HepG2 (cell line): ENCODE measurements at places on chromosomes 7 and 10. TPM values are rescaled to one million over a fixed set of nuclear protein-coding genes. Genes with fewer than 3 reads are reported as not detected.

- DNase-seq = no peak
- H3K4me3 ChIP-seq = no peak within 1 kb of the TSS
- H3K36me3 ChIP-seq = no peaks in the 10 kb centered on the region
- peaks cover 6% of the 10 kb centered on the region for H3K27me3 ChIP-seq
Measured at GRCh38 chr7:12403287-12404181, at the start of gene VWDE. TSS of gene VWDE (minus strand) at chr7:12403865. CDS start at chr7:12403716, 149 bp downstream.

DNA sequence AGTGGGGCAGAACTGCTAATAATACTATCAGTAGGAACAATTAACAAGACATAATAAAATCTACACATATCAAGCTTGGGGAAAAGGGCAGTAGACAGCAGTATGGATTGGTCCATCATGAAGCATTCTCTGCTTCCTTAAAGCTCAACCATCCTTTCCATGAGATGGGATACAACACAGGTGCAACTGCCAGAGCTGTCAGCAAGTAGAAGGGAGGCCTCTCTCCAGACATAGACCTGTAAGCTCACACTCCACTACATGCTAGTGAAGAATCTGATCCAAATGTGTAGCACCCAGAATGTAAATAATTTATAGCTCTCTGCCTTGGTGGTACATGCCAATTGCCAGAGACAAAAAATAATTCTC, 41.5 kb upstream of the ANAPC16 start:
- H3K36me3 ChIP-seq = peaks cover 16% of the 10 kb centered on the region; the same call in 2 of the 3 replicates
- no peak overlapping the region for H3K27ac ChIP-seq
- H3K4me1 ChIP-seq = peaks cover 32% of the 10 kb centered on the region
- H3K4me3 ChIP-seq = no peak overlapping the region
- DNase-seq = no peak

GRCh38 chr10:101367569-101368453, 13.8 kb downstream of the BTRC start:
- no peaks in the 10 kb centered on the region for H3K27me3 ChIP-seq
- no peak for DNase-seq
- H3K27ac ChIP-seq = no peak overlapping the region
- no peaks in the 10 kb centered on the region for H3K36me3 ChIP-seq
- no peak overlapping the region for H3K4me3 ChIP-seq

DNA sequence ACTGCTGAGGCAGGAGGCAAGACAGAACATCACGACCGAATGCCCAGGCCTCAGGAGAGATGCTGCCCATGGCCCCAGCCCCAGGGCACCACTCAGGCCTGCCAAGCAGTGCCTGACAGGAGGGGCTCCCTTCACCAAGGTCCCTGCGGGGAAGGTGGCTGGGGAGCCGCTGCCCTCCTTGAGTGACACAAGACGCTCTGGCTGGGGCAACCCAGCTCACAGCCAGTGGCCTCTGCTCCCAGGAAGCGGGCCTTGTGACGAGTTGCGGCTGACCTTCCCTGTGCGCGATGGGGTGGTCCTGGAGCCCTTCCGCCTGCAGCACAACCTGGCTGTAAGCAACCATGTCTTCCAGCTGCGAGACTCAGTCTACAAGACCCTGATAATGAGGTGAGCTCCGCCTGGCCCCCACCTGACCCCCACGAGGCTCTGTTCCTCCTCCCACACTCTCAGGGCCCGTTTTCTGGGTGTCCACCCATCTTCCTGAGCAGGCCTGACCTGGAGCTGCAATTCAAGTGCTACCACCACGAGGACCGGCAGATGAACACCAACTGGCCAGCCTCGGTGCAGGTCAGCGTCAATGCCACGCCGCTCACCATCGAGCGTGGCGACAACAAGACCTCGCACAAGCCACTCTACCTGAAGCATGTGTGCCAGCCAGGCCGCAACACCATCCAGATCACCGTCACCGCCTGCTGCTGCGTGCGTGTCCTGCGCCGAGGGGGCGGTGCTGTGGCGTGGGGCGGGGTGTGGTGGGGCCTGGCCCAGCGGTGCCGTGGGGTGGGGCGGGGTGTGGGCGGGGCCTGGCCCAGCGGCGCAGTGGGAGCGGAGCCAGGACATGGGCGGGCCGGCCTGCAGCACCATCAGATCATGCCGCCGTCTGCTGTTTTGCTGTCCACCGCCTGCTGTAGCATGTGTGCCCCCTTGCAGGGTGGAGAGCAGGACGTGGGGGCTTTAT, 12.8 kb downstream of the ZMIZ2 start:
- peaks cover 51% of the 10 kb centered on the region; the same call in 2 of the 3 replicates for H3K36me3 ChIP-seq
- no peaks in the 10 kb centered on the region for H3K27me3 ChIP-seq
- H3K4me1 ChIP-seq = no peaks in the 10 kb centered on the region
- no peak overlapping the region for H3K27ac ChIP-seq
- no peak for DNase-seq
- H3K4me3 ChIP-seq = no peak overlapping the region

DNA sequence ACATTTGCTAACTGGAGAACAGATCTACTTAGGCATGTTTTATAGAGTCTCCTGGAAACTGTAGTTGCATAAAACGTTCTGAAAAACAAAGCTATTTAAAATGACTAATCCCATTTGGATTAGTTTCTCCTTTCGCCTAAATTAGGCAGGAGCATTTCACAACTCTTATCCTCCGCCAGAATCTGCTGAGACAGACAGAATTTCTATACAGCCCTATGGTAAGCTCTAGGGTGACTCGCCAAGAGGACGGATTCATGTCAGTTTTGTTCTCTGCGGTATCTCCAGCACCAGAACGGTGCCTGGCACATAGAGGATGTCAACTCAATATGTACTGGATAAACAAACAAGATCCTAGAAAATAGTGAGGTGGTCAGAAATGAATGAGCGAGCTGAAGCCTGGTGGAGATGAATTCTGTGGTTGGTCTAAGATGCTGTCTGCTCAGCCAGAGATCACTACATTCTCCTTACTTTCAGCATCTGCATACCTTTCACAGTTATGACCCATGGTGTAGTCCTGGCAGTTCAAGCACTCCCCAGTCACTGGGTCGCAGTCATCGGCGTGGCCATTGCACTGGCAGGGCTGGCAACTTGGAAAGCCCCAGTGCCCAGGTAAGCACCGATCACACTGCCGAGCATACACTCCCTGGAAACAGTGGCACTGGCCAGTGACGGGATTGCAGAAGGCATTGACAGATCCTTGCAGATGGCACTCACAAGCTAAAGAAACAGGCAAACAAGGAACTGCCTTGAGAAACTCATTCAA, 44.0 kb downstream of the LAMB1 start:
- no peak overlapping the region for H3K4me3 ChIP-seq
- no peak for DNase-seq
- no peaks in the 10 kb centered on the region for H3K27me3 ChIP-seq

DNA sequence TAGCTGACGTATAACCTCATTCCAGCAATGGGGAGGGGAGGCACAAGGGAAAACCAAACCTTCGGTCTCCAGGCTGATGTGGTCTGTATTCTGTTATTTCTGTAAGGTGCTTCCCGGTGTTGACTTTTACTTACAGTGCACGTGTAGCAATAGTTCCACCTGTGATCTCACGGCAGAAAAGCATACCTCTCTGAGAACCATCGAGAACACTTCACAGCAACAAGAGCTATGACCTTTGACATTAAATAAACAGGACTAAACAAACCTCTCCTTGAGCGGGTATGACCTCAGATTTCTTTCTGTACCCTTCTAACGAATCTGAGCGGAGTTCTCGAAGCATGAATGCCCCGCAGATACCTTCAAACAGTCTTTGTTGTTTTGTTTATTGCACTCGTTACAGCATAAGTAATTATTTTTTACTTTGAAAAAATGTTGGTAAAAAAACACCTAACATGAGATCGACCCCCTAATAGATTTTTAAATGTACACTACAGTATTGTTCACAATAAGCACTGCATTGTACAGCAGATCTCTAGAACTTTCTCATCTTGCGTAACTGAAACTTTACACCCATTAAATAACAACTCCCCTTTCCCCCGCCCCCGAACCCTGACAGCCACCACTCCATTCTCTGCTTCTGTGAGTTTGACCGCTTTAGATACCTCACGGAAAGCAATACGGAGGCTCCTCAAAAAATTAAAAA, 282.3 kb downstream of the GATA3 start:
- H3K4me1 ChIP-seq = peaks cover 11% of the 10 kb centered on the region
- DNase-seq = peak; percentile 39
- no peaks in the 10 kb centered on the region for H3K36me3 ChIP-seq
- no peak overlapping the region for H3K27ac ChIP-seq
- H3K4me3 ChIP-seq = no peak overlapping the region

- no peak overlapping the region for H3K4me3 ChIP-seq
- H3K27ac ChIP-seq = peak overlapping the region; percentile 92
- no peaks in the 10 kb centered on the region for H3K36me3 ChIP-seq
Measured at GRCh38 chr7:47788083-47788482, 160.2 kb downstream of the PKD1L1 start.

- H3K27me3 ChIP-seq = no peaks in the 10 kb centered on the region
- H3K4me1 ChIP-seq = no peaks in the 10 kb centered on the region
- H3K4me3 ChIP-seq = no peak overlapping the region
- no peaks in the 10 kb centered on the region for H3K36me3 ChIP-seq
- H3K27ac ChIP-seq = no peak overlapping the region
Measured at GRCh38 chr7:46999866-47000265, 582.0 kb downstream of the TNS3 start.

DNA sequence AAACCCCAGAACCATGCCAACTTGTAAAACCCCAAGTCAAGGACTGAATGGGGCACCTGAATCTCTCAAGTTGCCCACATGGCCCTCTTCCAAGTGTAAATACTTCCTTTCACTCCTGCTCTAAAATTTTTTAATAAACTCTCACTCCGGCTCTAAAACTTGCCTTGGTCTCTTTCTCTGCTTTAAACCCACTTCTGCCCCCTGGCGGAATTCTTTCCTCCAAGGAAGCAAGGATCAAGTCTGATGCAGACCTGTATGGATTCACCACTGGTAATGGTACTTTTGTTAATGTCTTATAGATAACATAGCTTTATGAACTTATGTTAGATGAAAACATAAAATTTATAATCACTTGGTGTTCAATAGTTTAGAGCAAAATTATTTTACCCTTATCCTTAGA, 33.8 kb downstream of the SLC16A9 start:
- no peaks in the 10 kb centered on the region for H3K27me3 ChIP-seq
- H3K4me3 ChIP-seq = no peak overlapping the region
- H3K36me3 ChIP-seq = no peaks in the 10 kb centered on the region
- DNase-seq = peak; percentile 28
- no peak overlapping the region for H3K27ac ChIP-seq
- peaks cover 20% of the 10 kb centered on the region for H3K4me1 ChIP-seq

- H3K27ac ChIP-seq = no peak overlapping the region
- no peaks in the 10 kb centered on the region for H3K36me3 ChIP-seq
- no peaks in the 10 kb centered on the region for H3K27me3 ChIP-seq
- no peak for DNase-seq
Measured at GRCh38 chr10:103145046-103145445, 48.0 kb downstream of the NT5C2 start.

DNA sequence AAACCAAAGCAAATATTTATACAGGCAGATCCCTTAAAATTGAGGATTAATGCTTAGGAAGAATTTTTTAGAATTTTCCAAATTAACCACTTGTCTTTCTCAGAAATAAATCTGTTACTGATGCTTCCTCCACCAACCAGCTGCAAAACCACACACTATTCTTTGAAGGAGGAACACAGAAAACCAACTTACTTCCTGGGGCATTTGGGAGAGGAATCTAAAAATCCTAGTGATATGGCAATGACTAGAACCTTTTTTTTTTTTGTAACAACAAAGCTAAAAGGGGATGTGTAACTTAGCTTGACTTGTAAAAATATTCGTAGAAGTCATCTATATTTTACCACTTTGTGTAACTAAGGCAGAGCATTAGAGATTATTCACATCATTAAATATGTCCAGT, 5.1 kb upstream of the TM9SF3 start:
- no peak overlapping the region for H3K4me3 ChIP-seq
- H3K27me3 ChIP-seq = no peaks in the 10 kb centered on the region
- H3K27ac ChIP-seq = no peak overlapping the region
- H3K4me1 ChIP-seq = peaks cover 31% of the 10 kb centered on the region
- DNase-seq = no peak

GRCh38 chr7:51261950-51262795, 54.4 kb downstream of the COBL start:
- H3K27me3 ChIP-seq = no peaks in the 10 kb centered on the region
- DNase-seq = no peak
- no peak overlapping the region for H3K4me3 ChIP-seq
- H3K36me3 ChIP-seq = no peaks in the 10 kb centered on the region
- H3K4me1 ChIP-seq = peaks cover 40% of the 10 kb centered on the region
- no peak overlapping the region for H3K27ac ChIP-seq

DNA sequence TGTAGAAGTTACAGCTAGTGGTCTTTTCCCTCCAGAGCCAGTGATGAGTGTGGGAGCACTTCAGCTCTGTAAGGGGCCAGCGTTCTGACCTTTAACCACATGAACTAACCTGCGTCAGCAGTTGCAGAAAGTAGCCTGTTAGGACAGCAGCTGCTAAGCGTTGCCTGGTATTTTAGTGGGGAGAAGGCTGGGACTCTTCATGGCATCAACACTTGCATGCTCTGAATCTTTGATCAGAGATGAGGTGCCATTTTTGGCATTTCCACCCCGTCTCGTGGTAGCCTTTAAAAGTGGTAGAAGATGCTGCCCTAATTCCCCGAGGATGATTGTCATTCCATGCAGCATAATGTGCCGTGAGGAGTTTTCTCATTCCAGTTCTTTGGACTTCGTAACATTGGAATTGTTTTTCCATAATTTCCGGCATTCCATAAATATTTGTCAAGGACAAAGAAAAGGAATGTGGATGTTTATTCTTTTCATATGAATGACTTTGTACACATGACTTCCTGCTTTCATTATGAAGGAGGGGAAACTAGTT, 92.2 kb downstream of the AVL9 start:
- H3K27me3 ChIP-seq = no peaks in the 10 kb centered on the region
- H3K27ac ChIP-seq = peak overlapping the region; percentile 75
- peaks cover 39% of the 10 kb centered on the region for H3K4me1 ChIP-seq
- H3K4me3 ChIP-seq = no peak overlapping the region

GRCh38 chr10:60388709-60389301, 870 bp downstream of the ANK3 start:
- no peaks in the 10 kb centered on the region for H3K4me1 ChIP-seq
- H3K27ac ChIP-seq = no peak overlapping the region
- H3K4me3 ChIP-seq = no peak overlapping the region
- no peaks in the 10 kb centered on the region for H3K27me3 ChIP-seq
- no peaks in the 10 kb centered on the region for H3K36me3 ChIP-seq

DNA sequence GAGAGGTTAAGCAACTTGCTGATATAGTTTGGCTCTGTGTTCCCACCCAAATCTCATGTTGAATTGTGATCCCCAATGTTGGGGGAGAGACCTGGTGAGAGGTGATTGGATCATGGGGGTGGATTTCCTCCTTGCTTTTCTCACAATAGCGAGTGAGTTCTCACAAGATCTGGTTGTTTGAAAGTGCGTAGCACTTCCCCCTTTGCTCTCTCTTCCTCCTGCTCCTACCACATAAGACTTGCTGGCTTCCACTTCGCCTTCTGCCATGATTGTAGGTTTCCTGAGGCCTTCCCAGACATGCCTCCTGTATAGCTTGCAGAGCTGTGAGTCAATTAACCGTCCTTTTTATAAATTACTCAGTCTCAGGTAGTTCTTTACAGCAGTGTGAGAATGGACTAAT, 13.5 kb upstream of the ZNRF2 start:
- H3K4me3 ChIP-seq = no peak overlapping the region
- DNase-seq = no peak
- H3K27ac ChIP-seq = no peak overlapping the region
- H3K36me3 ChIP-seq = no peaks in the 10 kb centered on the region
- H3K27me3 ChIP-seq = no peaks in the 10 kb centered on the region

The PDE6C gene
- total RNA-seq = 0.39 and 0.64 TPM in 2 replicates

The AMPH gene
- not detected in 2 replicates for total RNA-seq

The PHYH gene
- 34.5 and 47.9 TPM in 2 replicates for total RNA-seq

The VAX1 gene
- total RNA-seq = not detected in 2 replicates

The MCU gene
- total RNA-seq = 25.9 and 28.7 TPM in 2 replicates

The NUDT13 gene
- 2.5 and 4.2 TPM in 2 replicates for total RNA-seq

The PHYHIPL gene
- total RNA-seq = 40.6 and 55.7 TPM in 2 replicates

The ELFN1 gene
- total RNA-seq = 0.13 and 0.18 TPM in 2 replicates

The TUBAL3 gene
- 0.07 TPM in 1 of 2 replicates, not detected in the other for total RNA-seq

The DNAJB6 gene
- total RNA-seq = 53.9 and 72.9 TPM in 2 replicates

The PRKG1 gene
- total RNA-seq = not detected in 2 replicates
